ENCODE measurements at places on chromosomes 4 and X.

DNA sequence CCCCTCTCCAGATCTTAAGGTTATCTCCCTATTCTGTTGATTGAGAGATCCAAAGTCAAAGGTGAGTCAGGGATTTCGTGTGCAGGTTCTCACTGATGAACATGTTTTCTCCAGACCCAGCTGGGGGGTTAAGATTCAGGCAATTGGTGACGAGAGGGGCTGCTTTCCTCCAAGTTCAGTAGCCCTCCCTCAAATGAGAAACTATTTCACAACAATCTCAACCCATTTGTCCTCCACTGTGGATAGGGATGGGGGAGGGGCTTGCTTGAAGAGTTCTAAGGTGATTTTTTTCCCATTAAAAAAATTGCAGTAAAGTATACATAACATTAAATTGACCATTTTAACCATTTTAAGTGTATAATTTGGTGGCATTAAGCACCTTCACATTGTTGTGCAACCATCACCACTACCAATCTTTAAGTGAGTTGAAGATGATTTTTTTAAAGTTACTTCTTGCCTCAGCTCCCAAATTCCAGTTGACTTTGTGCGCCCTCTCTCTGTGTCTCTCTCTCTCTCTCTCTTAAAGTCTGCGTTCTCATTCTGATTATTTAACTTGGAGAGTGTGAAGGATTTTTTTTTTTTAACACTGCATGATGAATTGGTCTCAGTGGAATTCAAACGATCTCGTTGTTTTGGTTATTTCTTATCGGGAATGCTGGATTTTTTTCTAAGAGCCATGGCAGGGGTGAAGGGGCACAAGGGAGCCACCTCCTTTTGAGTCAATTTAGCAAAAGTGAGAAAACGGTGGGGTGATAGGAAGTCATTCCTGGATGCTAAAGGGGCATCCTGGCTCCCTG is 175.9 kb downstream of the SHROOM3 start:
- H3K27me3 ChIP-seq, result no peaks in the 10 kb centered on the region
- peak; percentile 58 for DNase-seq
- H3K36me3 ChIP-seq, result no peaks in the 10 kb centered on the region
- H3K27ac ChIP-seq, result no peak overlapping the region
- no peak overlapping the region for H3K4me3 ChIP-seq

- peak; percentile 42 for DNase-seq
- H3K27ac ChIP-seq, result no peak overlapping the region
Measured at GRCh38 chr4:2935762-2936743, 27.2 kb downstream of the NOP14 start.

- no peak overlapping the region for H3K4me3 ChIP-seq
- H3K4me1 ChIP-seq, result no peaks in the 10 kb centered on the region
Measured at GRCh38 chr4:159142241-159142640, 39.4 kb downstream of the RAPGEF2 start.

DNA sequence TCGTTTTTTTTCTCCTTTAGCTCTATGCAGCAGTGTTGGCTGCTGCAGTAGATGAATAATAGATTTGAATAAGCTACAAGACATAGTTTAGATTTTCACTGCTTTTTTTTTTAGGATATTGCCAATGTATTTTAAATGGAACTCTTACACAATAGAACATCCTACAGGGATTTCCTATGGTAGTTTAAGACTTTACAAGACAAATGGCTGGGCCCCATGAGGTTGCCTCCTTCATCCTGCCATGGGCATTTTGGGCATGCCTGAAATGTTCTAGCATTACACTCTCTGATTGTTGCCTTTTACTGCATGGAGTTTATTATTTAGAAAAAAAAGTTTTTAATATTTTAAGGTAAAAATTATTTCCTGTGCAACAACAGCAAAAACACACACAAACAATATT is 74.5 kb downstream of the MID1 start:
- H3K27ac ChIP-seq, result no peak overlapping the region
- DNase-seq, result no peak
- no peak overlapping the region for H3K4me3 ChIP-seq
- no peaks in the 10 kb centered on the region for H3K36me3 ChIP-seq
- no peaks in the 10 kb centered on the region for H3K27me3 ChIP-seq
- H3K4me1 ChIP-seq, result no peaks in the 10 kb centered on the region

GRCh38 chr4:36138220-36138619 is 106.1 kb downstream of the ARAP2 start:
- no peak for DNase-seq
- H3K4me3 ChIP-seq, result no peak overlapping the region
- no peaks in the 10 kb centered on the region for H3K4me1 ChIP-seq
- no peaks in the 10 kb centered on the region for H3K27me3 ChIP-seq
- no peak overlapping the region for H3K27ac ChIP-seq

GRCh38 chr4:10455133-10455532 is 2.1 kb downstream of the ZNF518B start:
- peak overlapping the region; percentile 80 for H3K4me3 ChIP-seq
- H3K36me3 ChIP-seq, result peaks cover 51% of the 10 kb centered on the region
- DNase-seq, result no peak
- H3K4me1 ChIP-seq, result no peaks in the 10 kb centered on the region
